Mononuclear cell (primary cell): ENCODE measurements at places on chromosomes 5 and 9. TPM values are rescaled to one million over a fixed set of nuclear protein-coding genes. Genes with fewer than 3 reads are reported as not detected.

Gene SLC27A6
- total RNA-seq: not detected

Gene BNC2
- 2.5 TPM for total RNA-seq

Gene SLC25A25
- 30.6 TPM for total RNA-seq

Gene HABP4
- total RNA-seq: 12.4 TPM

Gene FCN2
- not detected for total RNA-seq

Gene C1QTNF2
- total RNA-seq: 0.10 TPM

Gene XPA
- total RNA-seq: 20.5 TPM

Gene GOLGA1
- total RNA-seq: 8.5 TPM

Gene TESK1
- 7.7 TPM for total RNA-seq

Gene GRXCR2
- total RNA-seq: not detected
